ENCODE measurements at places on chromosomes 2 and 18.

- no peak for DNase-seq
These were observed 25.4 kb downstream of the NOP58 start for GRCh38 chr2:202290970-202291369.

DNA sequence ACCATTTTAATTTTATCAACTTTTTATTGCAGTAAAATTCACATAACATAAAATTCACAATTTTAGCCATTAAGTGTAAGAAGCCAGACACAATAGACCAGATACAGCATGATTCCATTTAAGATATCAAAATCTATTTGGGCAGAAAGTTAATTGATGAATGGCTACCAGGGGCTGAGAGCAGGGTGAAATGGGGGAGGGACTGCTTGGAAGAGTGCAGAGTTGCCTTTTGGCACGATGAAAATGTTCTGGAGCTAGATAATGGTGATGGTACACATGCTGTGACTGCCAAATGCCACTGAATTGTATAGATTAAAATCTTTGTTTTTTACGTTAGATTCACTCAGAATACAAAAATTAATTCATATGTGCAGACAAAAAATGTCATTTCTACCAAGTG is 289.3 kb upstream of the HNMT start:
- no peak for DNase-seq

DNA sequence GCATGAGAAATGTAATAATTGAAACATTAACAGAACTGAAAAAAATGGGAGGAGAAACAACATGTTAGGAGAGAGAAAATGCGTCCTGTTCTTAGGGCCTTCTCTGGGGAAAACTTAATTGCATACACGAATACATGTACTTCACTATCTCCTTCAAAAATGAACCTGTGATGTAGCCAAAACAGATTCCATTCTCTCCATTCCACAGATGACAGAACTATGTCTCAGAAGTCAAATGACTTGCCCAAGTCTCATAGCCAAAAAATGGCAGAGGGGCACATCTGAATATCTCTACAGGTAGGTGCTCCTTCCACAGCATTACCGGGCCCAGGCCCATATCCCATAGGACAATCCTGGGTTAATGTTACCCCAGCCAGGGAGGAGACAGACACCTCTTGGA is 3.9 kb upstream of the DCTN1 start:
- DNase-seq = no peak

GRCh38 chr18:23032030-23032582 is 99.0 kb downstream of the RBBP8 start:
- DNase-seq = no peak

All from NCI-H774 (cell line).